SK-N-DZ (cell line): ENCODE measurements at places on chromosomes 7 and 10.

GRCh38 chr10:128537834-128538330 lies 411.7 kb upstream of the MKI67 start:
- no peak for DNase-seq

DNA sequence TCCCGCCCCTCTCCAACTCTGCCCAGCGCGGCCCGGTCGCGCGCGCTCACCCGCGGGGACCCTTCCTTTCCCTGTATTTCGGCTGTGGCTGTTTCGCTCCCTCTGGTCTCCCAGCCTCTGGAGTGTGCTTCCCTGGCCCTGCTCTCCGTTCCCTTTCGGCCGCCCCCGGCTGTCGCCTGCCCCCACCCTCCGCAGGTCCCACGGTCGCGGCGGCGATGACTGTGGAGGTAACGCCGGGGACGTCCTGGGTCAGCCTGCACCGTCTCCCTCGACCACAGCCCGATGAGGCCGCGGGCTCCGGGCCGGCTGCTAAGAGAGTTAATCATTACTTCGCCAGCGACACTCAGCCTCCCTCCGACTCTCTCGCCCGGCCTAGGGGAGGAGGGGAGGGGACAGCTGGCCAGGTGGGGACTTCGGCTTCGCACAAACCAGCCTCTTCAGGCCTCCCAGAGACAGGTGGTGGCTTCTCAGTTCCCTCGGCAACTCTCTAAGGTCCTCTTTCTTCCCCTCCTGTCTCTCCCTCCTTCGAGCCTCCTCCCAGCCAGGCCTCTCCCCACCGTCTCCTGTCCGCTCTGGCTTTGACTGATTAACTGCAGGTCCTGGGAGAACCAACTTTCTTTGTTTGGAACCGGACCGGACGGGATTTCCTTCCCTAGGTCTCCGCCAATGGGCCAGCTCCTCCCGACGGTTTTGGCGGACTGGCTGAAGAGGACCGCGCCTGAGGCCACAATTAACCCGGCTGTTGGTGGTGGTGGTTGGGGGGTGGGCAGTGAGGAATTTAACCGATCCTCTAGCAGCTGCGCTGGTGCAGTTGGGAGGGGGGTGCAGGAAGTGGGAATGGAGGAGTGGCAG lies 5.6 kb upstream of the PAX2 start:
- DNase-seq = no peak

DNA sequence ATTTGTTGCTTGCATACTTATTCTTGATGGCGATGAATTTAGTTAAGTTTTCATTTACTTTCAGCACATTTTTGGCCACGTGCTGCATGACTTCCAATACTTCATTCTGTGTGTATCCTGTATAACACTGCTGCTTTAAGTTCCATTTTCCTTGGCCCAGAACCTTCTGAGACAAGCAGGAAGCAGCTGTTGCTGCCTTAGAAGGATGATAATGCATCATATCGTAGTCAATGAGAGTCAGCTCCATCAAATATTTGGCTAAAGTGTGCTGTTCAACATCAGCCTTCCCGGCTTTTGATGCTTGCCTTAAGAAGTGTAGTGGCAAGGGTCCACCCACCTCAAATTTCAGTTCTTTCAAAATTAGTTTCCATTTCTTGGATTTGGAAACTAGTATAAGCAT lies 59.2 kb upstream of the GLCCI1 start:
- no peak for DNase-seq

GRCh38 chr10:71729161-71729636 lies 9.6 kb upstream of the C10orf105 start:
- no peak for DNase-seq

- no peak for DNase-seq
These were observed 300.6 kb downstream of the ZEB1 start for GRCh38 chr10:31619531-31620061.

- no peak for DNase-seq
These were observed 1.9 kb downstream of the TAS2R40 start for GRCh38 chr7:143223784-143224183.

DNA sequence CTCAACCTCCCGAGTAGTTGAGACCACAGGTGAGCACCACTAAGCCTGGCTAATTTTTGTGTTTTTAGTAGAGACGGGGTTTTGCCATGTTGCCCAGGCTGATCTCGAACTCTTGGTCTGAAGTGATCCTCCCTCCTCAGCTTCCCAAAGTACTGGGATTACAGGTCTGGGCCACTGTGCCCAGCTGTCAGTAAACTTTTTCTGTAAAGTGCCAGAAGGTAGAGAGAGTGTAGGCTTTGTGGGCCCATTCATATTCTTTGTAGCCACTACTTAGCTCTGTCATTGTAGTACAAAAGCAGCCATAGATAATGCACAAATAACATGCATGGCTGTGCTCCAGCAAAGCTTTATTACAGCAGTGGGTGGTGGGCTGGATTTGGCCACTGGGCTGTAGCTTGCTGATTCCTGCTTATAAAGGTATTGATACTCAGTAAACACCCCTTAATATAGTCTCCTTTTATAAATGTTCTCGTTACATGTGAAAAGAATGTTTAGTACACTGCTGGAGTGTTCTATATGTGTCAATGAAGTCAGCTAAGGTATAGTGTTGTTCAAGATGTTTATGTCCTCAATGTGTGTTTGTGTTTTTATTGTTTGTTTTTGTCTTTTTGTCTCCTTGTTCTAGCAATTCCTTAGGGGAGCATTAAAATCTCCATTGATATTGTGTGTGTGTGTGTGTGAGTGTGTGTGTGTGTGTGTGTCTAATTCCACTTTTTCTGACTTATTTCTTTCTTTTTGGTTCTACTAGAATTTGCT lies 644.7 kb upstream of the DPP6 start:
- DNase-seq = no peak

GRCh38 chr7:134618756-134619530 lies 27.7 kb upstream of the BPGM start:
- no peak for DNase-seq

- no peak for DNase-seq
These were observed 157.1 kb upstream of the PRKCQ start for GRCh38 chr10:6737080-6737641.

GRCh38 chr10:10007957-10008356 lies 1009.7 kb upstream of the CELF2 start:
- DNase-seq = no peak

DNA sequence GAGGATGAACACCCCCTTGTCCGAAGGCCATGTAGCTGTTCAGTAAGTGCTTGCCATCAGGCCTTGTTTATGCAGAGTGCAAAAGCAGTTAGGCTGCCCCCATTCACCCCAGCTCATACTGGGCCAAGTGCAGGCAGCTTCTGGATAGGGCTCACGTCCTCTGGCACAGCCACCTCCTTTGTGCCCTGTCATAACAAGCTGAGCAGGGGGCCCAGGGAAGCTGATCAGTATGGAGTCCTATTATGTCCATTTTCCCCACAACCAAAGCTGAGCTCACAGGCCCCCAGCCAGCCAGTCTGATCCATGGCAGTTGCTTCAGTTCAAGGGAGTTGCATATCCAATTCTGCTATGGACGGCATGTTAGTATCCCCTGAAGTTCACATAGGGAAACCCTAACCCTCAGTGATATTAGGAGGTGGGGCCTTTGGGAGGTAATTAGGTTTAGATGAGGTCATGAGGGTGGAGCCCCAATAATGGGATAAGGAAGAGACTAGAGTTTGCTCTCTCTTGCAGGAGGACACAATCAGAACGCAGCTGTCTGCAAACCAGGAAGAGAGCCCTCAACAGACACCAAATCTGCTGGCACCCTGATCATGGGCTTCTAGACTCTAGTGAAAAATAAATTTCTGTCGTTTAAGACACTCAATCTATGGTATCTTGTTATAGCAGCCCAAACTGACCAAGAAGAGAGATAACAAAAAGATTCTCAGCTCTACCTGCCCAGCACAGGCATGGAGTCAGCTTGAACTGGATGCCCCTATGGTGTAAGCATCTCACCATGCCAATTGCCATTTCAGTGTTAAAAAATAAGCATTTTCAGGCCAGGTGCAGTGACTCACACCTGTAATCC lies 155.9 kb downstream of the FGFR2 start:
- DNase-seq = no peak

GRCh38 chr7:74180866-74181265 lies 6.7 kb downstream of the EIF4H start:
- no peak for DNase-seq

DNA sequence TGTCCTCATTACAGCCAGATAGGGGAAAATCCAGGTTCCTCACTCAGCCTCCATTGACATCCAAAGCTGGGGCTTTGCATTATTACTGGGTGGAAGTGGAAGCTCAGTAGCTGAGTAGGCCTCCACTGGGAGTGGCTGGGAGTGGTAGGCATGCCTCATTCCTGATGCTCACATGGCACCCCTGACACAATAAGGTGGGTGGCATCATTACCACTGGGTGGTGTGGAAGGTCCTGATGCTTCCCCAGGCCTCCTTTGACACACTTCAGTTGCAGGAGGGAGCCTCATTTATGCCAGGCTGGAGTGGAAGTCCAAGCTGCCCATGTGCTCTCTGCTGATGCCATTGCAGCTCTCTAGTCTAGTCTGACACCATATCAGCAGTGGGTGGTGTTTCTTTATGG lies 48.2 kb upstream of the GPR141 start:
- DNase-seq = no peak

DNA sequence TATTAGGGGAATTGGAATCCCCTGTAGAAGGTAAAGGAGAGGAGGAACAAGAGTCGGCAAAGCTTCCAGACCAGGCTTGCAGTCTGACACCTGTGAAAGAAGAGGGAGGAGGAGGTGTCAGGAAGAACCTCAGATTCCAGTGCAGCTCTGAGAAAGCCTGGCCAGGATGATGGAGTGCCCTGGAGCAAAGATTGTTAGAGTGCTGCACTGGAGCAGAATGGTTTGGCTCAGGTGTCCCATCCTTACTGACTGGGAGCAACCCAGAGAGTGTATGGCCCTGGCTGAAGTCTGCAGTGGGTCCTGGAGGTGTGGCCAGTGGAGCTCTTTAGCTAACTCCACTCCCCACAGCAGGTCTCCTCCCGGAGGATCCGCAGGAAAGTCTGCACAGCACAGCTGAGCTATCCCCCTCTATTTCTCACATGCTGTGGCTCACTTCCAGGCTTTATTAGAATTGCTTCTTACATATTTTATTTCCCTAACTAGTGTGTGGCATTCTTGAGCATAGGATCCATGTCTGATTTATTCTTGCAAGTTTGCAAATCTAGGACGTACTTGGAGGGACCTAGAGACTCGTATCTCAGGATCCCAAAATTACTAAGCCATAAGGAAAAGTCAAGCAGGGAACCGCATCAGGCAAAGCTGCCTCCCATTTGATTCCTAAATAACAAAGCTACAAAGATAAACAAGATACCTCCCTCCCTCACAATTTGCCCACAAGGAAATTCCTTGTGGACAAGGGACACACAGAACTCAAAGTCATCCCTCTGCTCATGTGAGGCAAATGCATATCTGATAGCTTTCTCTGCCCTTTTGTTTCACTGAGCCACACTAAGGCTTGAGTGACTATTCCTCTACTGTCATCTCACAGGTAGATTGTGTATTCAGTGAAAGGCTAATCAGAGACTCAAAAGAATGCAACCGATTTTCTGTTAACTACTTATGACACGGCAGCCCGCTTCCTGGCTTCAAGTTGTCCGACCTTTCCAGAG lies 58.8 kb downstream of the VIM start:
- no peak for DNase-seq

DNA sequence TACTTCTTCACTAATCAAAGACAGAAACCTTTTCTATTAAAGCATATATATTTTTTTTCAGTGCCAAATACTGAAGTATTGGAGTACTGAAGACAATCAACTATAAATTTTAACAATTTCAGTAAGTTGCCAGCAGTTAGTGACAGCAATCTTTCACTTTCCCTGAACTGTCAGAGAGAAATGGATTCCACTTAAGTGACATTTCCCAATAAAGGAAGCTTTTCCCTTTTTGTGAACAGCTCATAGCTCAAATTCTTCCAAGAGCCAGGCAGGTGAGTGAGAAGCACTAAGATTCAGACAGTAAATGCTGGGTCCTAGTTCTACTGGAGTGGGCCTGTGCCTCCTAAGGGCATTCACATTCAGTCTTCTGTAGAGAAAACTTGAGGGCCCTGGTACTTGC lies 142.0 kb downstream of the SRPK2 start:
- no peak for DNase-seq

DNA sequence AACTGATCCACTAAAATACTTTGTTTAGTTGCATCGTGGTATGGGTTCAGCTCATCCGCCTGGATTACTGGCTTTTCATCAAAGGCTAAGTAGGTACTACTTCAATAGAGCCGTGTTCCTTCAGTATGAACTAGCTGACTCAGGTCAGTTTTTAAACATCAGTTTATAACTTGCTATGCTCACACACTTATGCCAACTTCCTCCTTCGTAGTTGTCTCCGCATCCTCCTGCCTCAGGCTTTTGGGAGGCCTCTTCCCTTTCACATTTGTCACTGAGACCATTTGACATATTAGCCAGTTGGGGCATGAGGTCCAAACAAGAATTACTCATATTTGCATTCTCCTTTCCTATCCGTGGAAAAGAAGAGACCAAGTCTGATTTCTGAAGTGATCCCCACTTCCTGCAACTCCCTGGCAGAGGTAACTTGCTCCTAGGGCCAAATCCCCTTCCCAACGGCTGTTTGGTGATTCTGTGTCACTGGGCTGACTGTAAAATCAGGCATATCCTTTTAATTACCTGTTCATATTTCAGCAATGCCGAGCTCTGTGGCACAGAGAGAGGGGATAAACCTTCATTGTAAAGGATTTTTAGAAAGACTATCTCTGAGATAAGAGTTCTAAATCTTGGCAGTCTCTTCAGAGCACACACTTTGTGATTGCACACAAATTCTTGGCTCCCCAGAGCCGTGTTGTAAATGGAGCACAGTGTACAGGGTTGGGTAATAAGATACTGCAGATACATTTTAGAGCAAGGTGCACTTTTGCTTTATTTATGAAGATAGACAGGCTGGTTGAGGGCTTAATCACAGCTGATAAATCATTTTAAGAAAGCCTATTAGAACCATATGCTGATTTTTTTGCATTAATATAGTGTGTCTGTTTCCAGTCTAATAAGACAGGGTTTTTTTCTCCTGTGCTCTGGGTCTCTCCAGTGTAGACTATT lies 108.0 kb downstream of the CREB5 start:
- DNase-seq = no peak

- no peak for DNase-seq
These were observed 60.0 kb downstream of the WAC start for GRCh38 chr10:28592953-28593352.

- no peak for DNase-seq
These were observed 68.6 kb upstream of the COMTD1 start for GRCh38 chr10:75304313-75304712.

DNA sequence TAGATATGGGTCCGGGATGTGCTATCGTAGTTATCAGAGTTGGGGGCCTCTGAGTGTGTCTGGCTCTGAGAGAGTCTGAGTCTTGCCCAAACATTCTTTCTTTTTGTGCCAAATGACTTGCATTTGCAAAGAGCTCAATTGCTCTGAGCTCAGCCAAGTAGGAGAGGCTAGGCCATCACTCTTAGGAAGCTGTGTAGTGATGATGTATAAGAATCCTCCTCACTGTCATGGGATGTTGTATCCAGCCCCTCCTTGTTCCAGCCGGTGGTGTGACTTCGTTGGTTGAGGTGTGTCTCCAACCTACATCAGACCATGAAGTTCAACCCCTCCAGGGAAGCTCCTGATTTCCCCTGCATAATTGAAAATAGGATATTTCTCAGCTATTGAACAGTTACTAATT lies 97.5 kb upstream of the NPS start:
- no peak for DNase-seq
